ENCODE measurements at places on chromosomes 2 and 18.

DNA sequence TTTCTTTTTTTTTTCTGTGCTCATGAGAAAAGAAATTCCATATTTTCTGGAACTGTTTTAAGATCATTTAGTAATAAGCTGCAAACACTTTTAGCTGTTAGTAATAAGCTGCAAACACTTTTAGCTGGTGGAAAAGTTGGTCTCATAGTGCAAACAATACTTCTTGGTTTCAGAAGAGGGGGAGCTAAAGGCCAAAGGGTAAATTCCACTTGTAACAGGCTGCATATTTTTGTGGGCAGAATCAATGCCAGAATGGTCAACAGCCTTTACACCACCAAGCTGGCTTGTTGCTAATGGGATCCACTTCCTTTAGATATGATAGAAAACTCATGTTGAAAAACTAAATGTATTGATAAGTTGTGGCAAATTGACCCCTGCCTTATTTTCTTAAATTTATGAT is 356.8 kb downstream of the NR4A2 start:
- peak; percentile 1 for DNase-seq

DNA sequence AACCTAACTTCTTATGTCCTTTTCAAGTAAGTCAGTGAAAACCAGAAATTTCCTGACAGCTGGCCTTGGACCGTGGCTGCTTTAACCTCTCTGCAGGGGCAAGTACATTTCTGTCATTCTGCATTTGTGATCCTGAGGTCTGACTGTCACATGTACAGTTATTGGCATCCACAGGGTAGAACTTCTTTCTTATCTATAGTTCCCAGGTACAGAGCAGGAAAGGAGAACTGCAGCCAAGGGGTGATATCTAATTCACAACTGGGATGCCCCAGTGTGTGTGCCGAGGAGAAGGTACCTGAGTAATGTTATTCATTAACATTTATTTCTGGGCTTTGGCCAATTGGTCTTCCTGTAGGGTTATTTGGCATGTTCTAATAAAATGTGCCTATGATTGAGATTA is 468.9 kb downstream of the PARD3B start:
- DNase-seq = no peak

- DNase-seq = no peak
Observed at GRCh38 chr2:47551800-47552525, 149.0 kb downstream of the MSH2 start.

DNA sequence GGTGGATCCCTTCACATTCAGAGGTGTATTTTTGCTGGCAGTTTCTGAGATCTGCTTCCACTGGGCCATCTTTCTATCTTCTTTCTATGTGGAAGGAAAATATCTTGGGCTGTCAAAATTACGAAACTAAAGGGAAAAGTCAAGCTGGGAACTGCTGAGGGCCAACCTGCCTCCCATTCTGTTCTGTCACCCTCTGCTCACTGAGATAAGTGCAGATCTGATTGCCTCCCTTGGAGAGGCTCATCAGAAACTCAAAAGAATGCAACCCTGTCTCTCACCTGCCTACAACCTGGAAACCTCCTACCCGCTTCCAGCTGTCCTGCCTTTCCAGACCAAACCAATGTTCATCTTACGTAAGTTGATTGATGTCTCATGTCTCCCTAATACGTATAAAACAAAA is 26.5 kb downstream of the RAX start:
- no peak for DNase-seq

DNA sequence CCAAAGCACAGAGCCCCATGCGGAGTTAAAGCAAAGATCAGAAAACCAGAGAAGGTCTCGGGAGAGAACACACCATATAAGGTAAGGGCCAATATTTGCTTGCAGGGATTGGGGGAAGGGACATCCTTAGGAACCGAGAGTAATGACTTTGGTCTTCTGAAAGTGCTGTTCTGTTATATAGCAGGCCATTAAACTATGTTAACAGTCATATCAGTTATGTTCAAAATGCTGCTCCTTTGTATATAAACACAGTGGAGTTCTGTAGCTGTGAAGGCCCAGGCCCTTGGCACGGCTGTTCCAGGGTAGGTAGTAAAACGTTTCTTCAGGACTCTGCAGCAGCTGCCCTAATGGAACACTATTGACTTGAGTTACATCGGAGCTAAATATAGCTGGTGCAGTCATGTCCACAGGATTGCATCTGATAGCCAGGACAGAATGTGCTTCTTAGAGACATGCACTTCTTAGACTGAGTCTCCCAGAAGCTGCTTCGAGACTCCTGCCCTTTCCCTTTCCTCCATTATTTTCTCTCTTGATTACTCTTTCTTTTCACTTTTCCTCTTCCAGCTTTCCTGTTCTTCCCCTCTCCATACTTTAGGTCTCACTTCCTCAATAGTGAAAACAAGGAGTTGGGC is 122.4 kb downstream of the SETBP1 start:
- no peak for DNase-seq

GRCh38 chr2:1975060-1975459 is 230.7 kb upstream of the PXDN start:
- no peak for DNase-seq

GRCh38 chr18:79750980-79751571 is 46.7 kb upstream of the KCNG2 start:
- peak; percentile 17 for DNase-seq

DNA sequence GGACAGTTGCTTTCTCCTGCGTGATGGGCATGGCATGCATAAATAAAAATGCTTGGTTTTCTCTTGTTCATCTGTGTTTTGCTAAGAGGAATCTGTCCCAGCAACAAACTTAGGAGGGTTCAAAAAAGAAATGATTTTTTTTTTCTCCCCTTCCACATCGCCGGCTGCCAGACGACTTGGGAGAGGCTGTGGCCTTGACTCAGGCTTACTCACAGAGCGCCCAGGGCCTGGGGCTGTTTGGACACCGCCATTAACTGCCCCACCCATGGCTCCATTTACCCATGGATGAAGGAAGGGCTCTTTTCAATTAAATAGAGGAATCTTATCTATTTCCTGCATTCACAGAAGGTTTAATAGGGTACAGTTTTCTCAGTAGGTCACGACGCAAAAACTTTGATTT is 22.3 kb upstream of the SERPINB5 start:
- DNase-seq = no peak

- no peak for DNase-seq
Observed at GRCh38 chr2:151459358-151459757, 49.7 kb downstream of the RIF1 start.

DNA sequence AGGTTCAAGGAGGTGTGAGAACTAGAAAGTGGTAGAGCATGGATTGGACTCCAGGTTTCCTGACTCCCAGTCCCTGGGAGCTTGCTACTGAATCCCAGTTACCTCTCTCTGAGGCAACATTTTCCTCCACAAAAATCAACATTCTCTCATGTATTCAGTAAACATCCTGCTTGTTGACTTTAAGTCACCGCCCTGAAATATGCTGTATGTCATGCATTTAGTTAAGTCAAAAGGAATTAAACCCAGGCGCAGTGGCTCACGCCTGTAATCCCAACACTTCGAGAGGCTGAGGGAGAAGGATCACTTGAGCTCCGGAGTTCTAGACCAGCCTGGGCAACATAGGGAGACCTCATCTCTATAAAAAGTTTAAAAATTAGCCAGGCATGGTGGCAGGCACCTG is 3.8 kb downstream of the MATN3 start:
- DNase-seq = peak; percentile 89

DNA sequence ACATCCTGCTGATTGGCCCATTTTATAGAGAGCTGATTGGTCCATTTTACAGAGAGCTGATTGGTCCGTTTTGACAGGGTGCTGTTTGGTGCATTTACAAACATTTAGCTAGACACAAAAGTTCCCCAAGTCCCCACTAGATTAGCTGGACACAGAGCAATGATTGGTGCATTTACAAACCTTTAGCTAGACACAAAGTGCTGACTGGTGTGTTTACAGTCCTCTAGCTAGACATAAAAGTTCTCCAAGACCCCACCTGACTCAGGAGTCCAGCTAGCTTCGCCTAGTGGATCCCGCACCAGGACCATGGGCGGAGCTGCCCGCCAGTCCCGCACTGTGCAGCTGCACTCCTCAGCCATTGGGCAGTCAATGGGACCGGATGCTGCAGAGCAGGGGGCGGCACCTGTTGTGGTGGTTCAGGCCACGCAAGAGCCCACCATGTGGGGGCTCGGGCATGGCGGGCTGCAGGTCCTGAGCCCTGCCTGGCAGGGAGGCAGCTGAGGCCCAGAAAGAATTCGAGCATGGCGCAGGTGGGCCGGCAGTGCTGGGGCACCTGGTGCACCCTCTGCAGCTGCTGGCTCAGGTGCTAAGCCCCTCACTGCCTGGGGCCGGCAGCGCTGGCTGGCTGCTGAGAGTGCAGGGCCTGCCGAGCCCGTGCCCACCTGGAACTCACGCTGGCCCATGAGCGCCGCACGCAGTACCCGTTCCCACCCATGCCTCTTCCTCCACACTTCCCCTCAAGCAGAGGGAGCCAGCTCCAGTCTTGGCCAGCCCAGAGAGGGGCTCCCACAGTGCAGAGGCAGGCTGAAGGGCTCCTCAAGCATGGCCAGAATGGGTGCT is 713.2 kb upstream of the GYPC start:
- no peak for DNase-seq

DNA sequence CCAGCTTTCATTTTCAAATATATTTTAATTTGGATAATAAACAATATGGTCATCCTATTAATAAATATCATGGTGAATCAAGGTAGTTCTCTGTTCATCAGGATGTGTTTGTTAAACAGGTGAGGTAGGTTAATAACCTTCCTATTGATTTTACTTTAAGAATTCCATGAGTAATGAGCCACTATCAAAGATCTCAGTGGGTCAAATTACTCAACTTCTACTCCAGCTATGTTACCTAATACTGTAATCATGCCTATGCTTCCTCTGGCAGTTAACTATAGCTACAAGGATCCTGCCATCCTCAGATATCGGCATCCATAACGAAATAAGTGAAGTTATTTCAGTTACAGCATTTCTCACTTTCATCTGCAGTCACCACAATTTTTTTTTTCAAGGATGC is 289.6 kb upstream of the SLC8A1 start:
- no peak for DNase-seq

- DNase-seq = no peak
Observed at GRCh38 chr2:142734770-142735169, 142.7 kb upstream of the KYNU start.

- no peak for DNase-seq
Observed at GRCh38 chr2:21004181-21004572, 39.7 kb downstream of the APOB start.

GRCh38 chr2:135664623-135665068 is 77.0 kb upstream of the UBXN4 start:
- DNase-seq = peak; percentile 0

DNA sequence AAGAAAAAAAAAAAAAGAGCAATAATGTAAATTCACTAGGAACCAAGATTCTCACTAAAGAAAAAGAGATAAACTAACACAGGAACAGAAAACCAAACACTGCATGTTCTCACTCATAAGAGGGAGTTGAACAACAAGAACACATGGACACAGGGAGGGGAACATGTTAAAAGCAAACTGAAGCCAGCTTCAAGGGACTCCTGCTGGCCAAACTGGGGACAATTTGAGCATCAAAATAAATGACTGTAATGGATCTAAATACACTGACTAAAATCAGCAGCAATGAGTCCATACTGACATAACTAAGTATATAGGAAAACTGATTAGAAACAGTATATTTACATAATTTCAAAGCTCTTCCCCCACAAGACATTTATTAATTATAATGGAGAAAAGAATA is 73.0 kb downstream of the FARSB start:
- no peak for DNase-seq

DNA sequence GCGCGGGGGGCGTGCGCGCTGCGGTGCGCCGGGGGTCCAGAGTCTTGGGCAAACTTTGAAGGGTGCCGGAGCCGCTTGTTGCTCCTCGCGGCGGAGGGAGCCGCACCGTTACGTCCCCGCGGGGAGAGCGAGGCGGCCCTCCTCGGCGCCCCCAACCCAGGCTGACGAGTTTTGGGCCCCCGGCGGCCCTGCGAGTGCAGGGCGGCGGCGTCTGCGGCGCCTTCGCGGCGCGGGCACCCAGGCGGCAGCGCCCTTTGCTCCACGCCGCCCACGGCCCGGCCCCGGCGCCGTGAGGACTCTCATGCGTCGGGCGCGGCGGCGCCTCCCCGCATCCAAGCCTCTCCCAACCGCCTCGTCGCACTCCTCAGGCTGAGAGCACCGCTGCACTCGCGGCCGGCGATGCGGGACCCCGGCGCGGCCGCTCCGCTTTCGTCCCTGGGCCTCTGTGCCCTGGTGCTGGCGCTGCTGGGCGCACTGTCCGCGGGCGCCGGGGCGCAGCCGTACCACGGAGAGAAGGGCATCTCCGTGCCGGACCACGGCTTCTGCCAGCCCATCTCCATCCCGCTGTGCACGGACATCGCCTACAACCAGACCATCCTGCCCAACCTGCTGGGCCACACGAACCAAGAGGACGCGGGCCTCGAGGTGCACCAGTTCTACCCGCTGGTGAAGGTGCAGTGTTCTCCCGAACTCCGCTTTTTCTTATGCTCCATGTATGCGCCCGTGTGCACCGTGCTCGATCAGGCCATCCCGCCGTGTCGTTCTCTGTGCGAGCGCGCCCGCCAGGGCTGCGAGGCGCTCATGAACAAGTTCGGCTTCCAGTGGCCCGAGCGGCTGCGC is 814 bp downstream of the FZD7 start:
- peak; percentile 19 for DNase-seq

DNA sequence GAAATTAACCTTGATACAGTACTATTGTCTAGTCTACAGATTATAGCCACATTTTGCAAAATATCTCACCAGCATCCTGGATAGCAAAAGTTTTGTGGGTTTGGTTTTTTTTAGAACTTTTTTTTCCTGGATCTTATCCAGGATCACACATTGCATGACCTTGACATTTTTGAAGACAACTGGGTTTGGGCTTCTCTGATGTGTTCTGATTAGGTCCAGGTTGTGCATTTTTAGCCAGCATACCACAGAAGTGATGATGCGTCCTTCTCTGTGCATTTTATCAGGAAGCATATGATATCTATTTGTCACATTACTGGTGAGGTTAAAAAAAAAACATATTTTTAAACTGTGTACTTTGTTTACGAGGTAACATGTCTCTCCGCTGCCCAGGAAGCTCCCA is 221.0 kb upstream of the OSR1 start:
- no peak for DNase-seq

DNA sequence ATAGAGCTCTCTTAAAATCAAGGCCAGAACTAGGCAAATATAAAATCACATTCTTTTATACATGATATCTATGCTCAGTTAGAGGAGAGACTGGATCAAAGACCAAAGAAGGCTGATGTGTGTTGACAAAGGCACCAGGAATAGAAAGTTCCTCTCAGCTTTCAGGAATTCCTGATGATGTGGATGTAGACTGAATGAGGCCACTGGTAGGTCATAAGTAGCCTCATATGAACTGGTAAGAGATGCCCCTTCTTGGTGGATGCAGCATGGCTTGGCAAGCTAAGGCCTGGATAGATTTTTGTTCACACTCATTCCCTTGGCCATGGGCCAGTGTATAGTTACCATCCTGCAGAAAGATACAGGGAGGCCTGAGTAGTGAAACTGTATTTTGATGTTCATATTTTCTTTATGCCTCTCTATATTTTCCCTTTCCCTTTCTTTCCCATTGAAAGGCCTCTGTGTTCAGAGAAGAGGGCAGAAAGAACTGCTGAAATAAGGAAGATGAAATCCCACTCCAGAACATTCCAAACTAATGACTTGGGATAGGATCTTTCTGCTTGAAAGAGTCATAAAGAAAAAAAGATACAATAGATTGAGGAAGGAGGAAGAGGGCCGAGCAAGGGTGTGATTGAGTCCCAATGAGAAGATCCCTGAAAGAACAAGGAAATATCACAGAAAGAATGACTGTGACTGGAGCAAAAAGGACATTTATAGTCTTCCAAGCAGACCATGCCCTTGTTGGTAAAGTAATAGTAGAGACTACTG is 2182.7 kb upstream of the PIK3C3 start:
- no peak for DNase-seq

All from T47D (cell line).